CD8-positive, alpha-beta memory T cell (primary cell): ENCODE measurements at places on chromosomes 3 and 15.

GRCh38 chr15:85116066-85116465 is 134.4 kb downstream of the PDE8A start:
- DNase-seq: no peak

DNA sequence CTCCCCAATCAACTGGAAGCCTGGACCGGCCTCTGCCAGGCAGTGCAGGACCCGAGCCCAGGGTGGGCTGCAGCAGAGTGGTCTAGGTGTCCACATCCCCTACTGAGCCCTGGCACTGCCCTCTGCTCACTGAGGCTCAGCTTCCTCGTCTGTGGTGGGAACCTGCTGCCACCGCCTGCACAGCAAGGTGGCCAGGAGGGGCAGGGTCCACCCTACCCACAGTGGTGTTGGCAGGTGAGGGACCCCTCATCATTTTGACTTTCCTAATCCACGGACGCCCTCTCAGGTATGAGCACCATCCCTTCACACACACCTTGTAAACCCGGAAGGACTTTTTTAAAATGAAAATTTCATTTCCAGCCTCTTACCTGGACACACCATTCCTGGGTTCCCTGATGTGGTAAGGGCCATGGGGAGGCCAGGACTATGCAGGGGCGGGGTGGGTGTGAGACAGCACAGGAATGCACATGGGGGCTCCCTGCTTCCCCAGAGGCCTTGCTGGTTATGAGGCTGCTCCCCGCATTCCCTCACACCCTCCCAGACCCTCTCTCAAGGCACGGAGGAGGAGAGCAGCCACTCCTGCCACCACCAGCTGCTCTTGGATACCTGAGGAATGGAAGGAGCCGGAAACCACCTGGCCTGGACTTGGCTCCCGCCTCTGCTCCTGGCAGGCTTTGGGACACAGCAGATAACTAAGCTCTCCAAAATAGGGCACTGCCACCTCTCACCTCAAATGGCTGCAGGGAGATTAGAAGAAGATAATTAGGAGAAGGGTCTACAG is 185.9 kb upstream of the TPM1 start:
- DNase-seq: no peak

GRCh38 chr3:130950641-130951040 is 56.8 kb downstream of the ATP2C1 start:
- no peak for DNase-seq

DNA sequence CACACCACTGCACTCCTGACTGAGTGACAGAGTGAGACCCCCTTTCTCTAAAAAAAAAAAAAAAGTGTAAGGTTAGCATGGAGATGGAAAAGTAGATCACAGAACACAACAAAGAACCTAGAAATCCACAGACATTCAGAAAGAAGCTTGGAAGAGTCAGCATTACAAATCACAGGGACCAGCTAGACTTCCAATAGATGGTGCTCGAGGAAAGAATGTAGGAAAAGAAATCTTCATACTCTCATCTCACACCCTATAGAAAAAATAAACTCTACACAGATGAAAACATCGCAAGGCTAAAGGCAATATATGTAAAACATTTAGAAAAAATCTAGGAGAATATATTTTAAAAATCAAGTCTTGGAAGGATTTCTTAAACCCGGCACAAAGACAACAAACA is 94.5 kb upstream of the ABHD17C start:
- DNase-seq: no peak

- no peak for DNase-seq
Observed at GRCh38 chr15:51341366-51342226, at the start of gene GLDN. GLDN (plus strand) TSS chr15:51341655; CDS start chr15:51341685, 30 bp downstream.

DNA sequence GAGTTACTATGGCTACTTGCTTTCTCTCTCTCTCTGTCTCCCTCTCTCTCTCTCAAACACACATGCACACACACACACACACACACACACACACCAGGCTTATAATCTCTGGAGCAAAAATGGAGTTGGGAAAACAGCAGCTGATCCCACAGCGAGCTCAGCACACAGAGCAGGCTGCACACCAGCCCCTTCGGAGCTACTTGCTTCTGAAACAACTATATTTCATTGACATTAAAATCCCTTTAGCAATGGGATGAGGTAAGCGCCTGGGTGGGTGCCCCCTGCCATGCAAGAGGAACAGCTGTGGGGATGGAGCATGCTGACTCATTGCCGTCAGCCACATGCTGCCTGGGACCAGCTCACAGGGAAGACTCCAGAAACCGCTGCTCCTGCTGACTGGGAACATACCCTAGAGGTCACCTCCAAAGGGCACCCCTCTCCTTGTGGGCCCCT is 45.7 kb downstream of the B3GNT5 start:
- DNase-seq: no peak

GRCh38 chr15:29003191-29003839 is 117.5 kb downstream of the APBA2 start:
- no peak for DNase-seq

- no peak for DNase-seq
Observed at GRCh38 chr15:62348118-62348517, 183.0 kb upstream of the C2CD4B start.

- DNase-seq: no peak
Observed at GRCh38 chr15:66894986-66895780, 170.2 kb upstream of the SMAD3 start.

- no peak for DNase-seq
Observed at GRCh38 chr3:149343951-149344350, 10.5 kb upstream of the TM4SF18 start.

- DNase-seq: peak; percentile 55
Observed at GRCh38 chr15:24954783-24955530, at the start of the genes SNRPN and SNURF. SNRPN (plus strand) TSS chr15:24954987; CDS start chr15:24974454, 19,467 bp downstream. SNURF (plus strand) TSS chr15:24954987; CDS start chr15:24955049, 62 bp downstream.

DNA sequence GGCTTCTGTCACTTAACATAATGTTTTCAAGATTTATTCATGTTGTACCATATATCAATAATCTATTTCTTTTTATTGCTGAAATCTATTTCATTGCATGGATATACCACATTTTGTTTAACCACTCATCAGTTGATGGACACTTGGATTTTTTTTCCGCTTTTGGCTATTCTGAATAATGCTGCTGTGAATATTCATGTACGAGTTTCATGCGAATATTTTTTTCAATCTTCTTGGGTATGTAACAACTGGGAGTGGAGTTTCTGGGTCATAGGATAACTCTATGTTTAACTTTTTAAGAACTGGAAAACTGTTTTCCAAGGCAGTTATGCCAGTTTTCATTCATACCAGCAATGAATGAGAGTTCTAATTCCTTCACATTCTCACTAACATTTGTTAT is 21.7 kb upstream of the GPR160 start:
- DNase-seq: no peak

DNA sequence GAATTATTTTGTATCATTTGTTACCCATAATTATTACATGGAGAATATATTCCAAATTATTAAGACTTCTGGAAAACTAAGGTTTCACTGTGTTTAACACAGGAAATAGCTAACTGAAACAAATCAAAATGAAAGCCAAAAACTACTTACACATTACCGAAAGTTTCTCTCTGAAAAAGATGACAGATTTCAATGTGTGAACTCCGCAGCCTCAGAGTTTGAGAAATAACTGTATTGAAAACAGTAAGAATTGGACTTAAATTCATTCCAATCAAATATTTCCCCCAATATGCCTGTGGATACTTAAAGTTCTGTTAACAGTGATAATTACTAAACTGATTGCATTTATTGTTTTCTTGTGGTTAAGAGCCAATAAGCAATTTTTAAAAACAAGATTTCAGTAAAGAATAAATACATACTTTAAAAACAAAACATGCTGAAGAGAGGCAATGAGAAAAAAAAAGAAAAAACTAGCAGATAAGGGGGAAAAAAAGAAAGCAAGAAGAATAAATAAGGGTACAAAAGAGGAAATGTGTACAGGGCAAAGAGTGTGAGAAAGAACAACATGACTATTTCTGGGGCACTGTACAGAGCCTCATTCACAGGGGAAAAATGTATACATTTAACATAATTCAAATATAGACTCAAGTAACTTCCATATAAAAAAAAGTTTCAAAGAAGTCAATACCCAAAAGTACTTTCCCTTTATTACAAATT is 30.7 kb downstream of the DENND4A start:
- DNase-seq: no peak

DNA sequence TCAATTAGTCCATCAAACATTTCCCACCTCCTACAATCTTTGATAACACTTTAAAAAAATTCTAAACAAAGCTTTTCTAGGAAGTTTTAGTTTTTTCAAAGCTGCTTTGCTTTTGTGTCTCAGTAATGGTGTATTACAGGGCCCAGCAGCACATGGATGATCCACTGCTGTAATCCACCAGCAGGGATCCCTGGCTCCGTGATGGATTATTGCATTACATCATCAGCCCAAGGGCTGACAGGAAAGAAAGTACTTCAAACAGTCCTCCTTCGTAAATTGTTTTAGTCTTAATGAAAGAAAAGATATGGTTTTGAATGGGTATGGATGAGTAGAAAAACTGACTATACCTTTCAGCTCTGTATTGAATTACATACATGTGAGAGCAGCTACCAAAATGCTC is 688.9 kb upstream of the NAALADL2 start:
- no peak for DNase-seq

- no peak for DNase-seq
Observed at GRCh38 chr15:64949383-64950186, 37.9 kb downstream of the ANKDD1A start.

DNA sequence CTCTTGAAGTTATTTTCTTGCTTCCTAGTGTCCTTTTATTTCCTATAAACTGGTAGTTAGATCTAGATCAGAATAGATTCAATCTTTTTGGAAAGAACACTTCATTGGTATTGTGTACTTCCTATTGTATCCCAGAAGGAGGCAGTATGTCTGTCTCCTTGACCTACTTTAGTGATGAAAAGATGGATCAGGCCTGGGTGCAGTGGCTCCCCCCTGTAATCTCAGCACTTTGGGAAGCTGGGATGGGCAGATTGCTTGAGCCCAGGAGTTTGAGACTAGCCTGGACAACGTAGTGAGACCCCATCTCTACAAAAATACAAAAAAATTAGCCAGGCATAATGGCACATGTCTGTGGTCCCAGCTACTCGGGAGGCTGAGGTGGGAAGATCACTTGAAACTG is 12.0 kb downstream of the BSN start:
- no peak for DNase-seq

- no peak for DNase-seq
Observed at GRCh38 chr3:152345233-152345632, 76.5 kb downstream of the MBNL1 start.

DNA sequence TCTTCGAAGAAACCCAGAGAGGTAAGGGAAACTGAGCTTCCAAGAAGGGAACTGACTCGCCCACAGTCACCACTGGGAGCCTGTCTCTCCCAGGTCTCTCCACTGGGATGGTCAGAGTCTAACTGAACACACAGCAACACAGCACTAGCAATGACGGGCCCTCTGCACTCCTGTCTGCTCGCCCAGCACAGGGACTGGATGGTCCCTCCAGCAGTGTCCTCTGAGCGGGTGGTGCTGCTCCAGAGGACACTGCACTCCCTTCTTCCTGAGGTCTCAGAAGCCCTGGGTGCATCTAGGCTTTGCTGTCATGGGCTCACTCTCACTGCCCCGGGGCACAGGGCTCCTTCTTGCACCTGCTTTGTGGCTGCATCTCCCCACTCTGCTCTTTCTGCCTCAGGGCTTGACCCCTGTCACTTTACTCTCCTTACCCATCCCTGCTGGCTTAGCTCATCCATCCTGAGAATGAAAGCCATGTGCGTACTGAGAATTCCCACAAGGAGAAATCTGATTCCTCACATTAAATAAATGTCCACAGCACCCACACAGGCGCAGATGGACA is 356.6 kb downstream of the GABRG3 start:
- no peak for DNase-seq

GRCh38 chr3:58085616-58086015 is 77.4 kb downstream of the FLNB start:
- no peak for DNase-seq

DNA sequence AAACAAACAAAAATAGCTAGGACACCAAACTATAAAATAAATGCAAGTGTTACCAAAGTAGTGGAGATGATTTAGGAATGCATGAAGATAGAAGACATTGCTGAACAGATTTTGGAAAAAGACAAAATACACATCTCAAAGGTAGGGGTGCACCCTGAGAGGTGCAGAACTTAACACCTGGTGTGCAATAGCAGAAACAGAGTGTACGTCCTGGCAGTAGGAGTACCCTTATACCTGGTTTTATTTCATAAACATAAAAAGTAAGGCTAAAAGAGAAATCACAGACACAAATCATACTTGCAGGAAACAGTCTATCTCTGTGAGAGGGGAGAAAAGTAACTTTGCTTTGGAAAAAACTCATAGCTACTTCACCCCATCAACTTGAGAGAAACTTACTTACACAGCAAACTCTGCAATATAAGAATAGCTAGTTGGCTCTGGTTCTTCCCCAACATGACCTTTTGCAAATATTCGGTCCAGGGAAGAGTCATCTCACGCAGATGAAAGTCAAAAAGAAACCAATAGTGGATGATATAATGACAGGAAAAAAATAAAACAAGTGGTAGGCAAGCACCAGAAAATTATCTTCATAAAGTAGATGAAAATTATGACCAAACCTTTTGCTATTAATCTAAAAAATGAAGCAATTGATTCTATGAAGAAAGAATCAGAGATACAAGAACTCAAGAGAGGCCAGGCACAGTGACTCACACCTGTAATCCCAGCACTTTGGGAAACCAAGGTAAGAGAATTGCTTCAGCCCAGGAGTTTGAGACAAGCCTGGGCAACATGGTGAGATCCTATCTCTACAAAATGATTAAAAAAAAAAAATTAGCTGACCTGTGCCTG is 108.9 kb upstream of the BNIP2 start:
- DNase-seq: no peak

DNA sequence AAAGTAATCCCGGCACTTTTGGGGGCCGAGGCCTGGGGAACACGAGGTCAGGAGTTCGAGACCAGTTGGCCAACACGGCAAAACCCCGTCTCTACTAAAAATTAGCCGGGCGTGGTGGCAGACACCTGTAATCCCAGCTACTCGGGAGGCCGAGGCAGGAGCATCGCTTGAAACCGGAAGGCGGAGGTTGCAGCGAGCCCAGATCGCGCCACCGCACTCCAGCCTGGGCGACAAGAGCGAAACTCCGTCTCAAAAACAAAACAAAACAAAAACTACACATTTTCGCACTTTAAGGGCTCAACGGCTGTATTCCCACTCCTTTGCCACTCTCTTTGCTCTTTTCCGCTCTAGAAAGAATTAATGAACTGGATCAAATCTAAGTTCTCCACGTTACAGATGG is 763 bp upstream of the TRNT1 start:
- no peak for DNase-seq

DNA sequence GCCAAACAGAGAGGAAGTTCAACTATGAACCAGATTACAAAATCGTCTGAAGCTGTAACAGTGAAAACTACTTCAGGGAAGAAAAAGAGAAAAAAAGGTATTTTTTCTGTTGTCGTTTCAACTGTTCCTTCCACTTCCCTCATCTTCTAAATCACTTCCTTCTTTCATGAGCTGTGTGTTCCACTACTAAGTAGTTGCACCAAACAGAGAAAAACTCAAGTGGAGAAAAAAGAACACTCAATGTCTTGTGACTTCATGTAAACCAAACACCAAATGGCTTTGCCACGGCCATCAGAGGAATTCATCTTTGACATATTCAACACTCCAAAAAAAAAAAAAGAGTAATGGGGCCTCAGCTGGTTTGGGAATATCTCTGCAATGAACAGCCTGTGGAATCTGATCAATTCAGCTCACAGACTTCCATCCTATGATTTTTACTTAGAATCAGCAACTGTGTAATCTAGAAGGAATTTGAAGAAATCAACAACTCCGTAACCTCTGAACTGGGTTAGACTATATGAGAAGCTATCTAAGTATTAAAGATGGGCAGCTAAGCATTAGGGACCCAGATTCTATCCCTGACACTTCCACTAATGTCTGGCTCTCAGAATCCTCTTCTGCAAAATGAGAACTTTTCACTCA is 47.5 kb upstream of the RNF7 start:
- no peak for DNase-seq

GRCh38 chr3:177345973-177346503 is 148.8 kb upstream of the TBL1XR1 start:
- no peak for DNase-seq

GRCh38 chr3:157142315-157142714 is 17.6 kb downstream of the CCNL1 start:
- no peak for DNase-seq
